ENCODE measurements at places on chromosomes 6 and 20.

GRCh38 chr20:41005361-41005729, 23.3 kb upstream of the TOP1 start:
- DNase-seq = peak; percentile 97

GRCh38 chr6:54236984-54237383, 71.3 kb upstream of the TINAG start:
- DNase-seq = no peak

DNA sequence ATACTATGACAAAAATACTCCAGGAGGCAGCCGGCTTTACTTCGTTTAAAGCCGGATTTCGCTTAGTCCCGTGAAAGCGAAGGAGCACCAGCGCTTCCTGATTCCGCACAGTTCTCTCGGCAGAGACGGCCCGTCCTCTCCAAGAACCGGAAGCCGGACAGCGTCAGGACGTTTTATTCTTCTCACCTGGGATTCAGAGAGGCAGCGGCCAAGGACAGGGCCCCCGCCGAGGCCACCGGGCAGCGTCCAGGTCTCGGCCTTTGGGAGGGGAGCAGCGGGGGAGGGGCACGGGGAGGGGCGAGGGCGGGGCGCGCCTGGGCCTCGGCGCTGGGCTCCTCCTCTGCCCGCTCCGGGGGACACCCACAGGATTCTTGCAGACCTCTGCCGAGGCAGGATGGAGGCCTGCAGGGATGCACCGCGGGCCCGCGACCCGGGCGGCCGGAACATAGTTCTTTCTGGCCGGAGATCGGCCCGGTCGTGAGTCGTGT, 2.8 kb upstream of the DIDO1 start:
- peak; percentile 52 for DNase-seq

- DNase-seq = peak; percentile 68
Observed at GRCh38 chr6:129331450-129332138, 378.4 kb downstream of the ARHGAP18 start.

DNA sequence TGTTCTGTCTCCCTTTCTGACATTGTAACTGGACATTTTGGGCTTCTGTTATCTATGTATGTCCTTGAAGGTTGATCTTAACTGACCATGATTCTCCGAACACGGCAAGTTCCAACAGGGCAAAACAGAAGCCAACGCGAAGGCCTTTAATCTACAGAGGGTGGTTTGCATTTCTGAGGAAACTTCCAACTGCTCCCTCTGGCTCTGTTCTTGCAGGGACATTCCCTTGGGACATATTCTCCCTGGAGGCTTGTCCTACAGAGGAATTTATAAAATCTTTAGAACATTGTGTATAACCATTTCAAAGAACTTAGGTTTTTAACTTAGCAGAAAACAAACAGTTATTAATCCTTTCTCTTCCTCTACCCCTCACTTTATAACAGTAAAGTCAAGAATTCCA, 189.0 kb upstream of the CDYL start:
- no peak for DNase-seq

DNA sequence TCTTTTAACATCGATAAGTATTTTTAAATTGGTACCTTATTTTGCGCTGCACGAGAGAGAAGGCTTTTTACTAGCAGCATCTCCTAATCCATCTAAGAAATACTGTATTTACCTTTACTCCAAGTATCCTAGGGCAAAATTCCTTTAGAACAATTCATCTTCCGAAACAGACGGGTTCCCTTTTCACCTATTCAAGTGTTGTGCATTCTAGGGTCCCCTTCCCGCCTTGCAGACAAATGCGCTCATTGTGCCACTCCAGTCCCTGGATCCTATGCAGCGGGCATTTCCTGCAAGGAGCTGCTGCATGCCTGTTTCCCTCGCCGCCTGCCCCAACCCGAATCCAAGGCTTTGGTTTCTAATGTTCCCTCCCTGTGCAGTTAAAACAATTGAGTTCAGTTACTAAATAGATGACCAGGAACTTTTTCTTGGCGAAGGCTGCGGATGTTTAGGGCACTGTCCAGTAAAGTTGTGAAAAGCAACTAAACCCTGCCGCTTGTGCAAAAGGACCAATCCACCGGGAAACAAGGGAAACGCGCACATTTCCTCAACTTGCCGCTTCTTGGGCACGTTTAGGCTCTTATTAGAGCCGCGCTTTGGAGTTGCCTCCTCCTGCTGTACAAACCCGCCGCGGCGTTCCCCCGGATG, 556 bp upstream of the SCAF8 start:
- DNase-seq = no peak

DNA sequence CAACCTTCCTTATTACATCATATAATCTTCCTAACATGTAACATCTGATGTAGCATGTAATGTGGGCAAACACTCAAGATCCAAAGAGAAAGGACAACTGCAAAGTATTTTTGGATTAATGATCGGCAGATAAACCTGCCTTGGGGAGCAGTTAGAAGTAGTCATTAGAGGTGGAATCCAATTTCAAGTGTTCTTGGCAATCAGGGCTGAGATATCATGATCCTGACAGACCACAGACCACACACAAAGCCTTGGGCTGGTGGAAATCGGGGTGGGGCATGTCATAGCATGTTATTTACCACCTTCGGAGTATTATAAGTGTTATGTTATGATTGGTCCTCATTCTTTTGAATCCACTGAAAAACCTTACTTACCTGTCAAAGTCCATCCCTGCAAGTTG, 16.3 kb downstream of the NCOA5 start:
- DNase-seq = no peak

GRCh38 chr20:36836591-36837269, 39.2 kb upstream of the TLDC2 start:
- DNase-seq = peak; percentile 46

GRCh38 chr20:23246717-23247664, 103.6 kb upstream of the NXT1 start:
- no peak for DNase-seq

DNA sequence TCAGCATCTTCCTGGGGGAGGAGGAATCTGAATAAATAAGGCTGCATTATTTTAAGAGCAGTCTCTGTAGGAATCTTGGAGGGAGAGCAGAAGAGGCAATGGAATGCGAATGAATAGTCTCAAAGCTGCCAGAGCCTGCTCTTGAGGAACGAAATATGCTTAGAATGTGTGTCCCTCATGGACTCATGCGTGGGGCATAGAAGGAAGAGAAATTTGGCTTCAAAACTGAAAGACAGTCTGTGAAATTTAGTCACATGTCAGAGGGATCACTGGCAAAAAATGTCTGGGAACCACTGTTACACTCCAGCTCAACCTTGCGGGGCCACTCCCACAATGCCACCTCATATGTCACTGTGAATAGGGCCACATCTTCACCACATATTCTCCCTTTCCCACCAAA, 95.5 kb downstream of the GJA10 start:
- peak; percentile 93 for DNase-seq

- DNase-seq = peak; percentile 75
Observed at GRCh38 chr6:4369616-4370015, 234.2 kb upstream of the ECI2 start.

GRCh38 chr6:53027131-53027718, 32.1 kb upstream of the GSTA4 start:
- no peak for DNase-seq

DNA sequence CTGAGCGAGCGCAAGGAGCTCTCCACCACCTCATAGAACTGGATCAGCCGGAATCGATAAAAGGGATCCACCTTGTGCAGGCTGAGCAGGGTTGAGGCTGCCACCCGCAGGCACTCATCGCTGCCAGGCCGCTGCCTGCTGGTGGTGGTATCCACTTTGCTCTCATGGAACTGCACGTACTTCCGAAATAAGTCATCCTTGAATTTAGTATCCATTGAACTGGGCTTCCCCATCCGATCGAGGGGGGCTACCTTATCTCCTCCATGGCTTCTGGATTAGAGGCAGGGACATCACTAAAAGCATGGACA, 7.1 kb downstream of the SPATA2 start:
- no peak for DNase-seq

GRCh38 chr6:53032849-53033248, 32.4 kb upstream of the FBXO9 start:
- DNase-seq = peak; percentile 38

DNA sequence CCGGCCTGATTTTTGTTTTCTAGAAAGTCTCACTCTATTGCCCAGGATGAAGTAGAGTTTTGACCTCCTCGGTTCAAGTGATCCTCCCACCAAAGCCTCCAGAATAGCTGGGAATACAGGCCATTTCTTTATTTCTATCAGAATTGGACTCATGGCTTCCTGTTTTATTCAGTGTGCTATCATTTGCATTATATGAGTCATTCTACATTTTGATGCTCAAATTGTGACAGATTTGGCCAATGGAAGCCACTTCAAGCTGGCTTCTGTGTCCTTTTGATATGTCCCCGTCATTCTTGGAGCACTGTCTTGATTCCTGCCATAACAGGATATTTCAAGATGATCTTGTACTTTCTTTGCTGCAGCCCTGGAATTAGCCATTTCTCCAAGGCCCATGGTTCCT, 75.1 kb downstream of the CNBD2 start:
- DNase-seq = no peak

GRCh38 chr6:119683031-119683430, 333.5 kb upstream of the MAN1A1 start:
- DNase-seq = no peak

DNA sequence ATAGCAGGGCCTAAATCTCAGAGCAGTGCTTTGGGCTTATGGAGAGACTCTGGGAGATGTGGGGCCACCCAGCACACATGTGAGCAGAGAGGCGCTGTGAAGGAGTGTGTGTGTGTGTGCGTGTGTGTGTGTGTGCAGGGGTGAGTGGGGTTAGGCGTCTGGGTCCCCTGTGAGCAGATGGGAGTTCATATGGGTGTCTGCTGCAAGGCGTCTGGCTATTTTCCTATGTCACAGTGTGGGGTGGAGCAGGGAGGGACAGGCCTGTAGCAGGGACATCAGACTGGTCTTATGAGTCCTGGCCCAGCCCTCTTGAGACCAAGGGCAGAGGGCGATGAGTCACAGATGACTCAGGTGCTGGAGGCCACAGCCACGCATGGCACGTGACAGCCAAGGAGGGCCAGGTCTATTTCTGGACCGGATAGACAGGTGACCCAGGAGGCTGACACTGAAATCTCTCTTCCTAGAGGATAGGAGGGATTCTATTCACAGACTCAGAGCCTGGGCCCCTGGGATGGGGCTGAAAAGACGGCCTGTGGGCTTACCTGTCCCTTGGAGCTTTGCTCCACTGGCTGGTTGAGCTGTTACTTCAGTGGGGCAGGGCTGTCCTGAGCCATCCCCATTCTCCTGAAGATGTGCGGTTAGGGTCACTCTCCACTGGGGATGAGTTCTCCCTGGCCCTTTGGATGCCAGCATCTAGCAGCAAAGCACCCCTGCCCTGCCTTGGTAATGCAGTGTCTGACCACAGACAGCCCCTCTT, 28.9 kb downstream of the VEGFA start:
- DNase-seq = no peak

GRCh38 chr6:20266851-20267608, 54.8 kb upstream of the MBOAT1 start:
- no peak for DNase-seq

DNA sequence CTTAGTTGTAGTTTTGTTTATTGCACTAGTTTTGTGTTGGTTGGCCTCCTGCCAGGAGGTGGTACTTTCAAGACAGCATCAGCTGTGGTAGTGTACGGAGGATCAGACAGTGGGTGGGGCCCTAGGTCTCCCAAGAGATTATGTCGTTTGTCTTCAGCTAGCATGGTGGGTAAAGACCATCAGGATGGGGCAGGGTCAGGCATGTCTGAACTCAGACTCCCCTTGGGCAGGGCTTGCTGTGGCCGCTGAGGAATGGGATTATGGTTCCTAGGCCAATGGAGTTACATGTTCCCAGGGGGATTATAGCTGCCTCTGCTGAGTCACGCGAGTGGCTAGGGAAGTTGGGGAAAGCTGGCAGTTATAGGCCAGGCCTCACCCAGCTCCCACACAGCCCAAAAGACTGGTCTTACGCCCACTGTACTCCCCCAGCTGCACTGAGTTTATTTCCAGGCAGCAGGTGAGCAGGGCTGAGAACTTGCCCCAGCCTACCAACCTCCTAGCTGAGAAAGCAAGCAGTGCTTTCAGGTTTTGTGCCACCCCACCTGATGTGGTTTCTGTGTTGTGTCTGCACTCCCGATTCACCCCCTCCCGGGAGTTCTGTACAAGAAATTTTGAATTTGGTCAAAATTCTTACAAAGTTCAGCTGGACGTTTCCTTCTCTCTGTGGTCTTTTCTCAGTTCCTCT, 24.7 kb downstream of the ZSCAN31 start:
- DNase-seq = no peak

DNA sequence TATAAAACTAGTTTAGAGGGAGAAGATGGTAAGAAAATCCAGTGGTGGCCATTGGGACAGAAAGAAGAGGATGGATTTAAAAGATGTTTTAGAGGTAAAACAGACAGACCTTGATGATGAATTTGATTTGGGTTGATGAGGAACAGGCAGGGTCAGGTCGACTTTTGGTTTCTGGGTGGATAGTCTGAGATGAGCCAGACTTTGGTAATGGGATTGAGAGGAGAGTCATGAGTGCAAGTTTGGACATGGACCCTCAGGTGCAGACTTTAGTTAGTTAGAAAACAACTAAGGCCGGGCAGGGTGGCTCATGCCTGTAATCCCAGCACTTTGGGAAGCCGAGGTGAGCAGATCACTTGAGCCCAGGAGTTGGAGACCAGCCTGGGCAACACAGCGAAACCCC, 257.9 kb downstream of the MAFB start:
- no peak for DNase-seq

- peak; percentile 41 for DNase-seq
Observed at GRCh38 chr6:147949981-147950622, 392.5 kb upstream of the SASH1 start.

DNA sequence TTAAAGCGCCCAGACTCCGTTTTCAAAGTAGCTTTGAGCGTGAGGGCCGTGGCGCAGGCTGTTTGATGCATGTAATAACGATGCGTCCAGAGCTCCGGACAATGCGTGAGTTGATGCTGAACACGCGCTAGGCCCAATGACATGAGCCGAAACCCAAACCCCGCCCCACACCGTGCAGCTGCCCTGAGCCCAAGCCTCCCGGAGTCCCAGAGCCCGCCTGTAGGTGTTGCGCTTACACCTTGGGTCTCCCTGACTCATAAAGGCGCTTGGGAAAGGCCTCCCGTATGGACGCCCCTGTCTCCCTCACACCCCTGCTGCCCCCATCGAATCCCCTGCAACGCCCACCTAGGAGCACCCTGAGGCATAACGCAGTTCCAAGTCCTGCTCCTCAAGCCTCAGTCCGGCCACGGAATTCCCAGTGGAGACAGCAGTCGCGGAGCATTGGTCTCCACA, 87.6 kb downstream of the ERMARD start:
- no peak for DNase-seq

DNA sequence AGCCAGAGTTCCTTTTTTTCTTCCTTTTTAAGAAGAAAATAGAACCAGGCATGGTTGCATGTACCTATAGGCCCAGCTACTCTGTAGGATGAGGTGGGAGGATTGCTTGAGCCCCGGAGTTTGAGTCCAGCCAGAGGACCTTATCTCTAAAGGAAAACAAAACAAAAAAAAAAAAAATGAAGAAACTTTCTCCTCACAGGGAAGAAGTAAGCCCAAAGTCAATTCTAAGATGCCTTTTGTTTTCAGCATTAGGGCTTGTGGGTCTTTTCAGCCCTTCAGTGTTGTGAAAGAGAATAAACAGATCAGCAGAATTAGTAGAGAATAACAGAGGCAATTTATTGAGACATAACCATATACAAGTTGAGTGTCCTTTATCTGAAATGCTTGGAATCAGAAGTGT, 26.8 kb downstream of the ZNF451 start:
- DNase-seq = no peak

- DNase-seq = no peak
Observed at GRCh38 chr6:100803264-100804045, 77.7 kb downstream of the ASCC3 start.

GRCh38 chr20:10172998-10173655, 45.5 kb upstream of the SNAP25 start:
- no peak for DNase-seq

GRCh38 chr20:44219791-44220190, 9.2 kb upstream of the OSER1 start:
- DNase-seq = no peak

All from fibroblast of skin of right quadriceps (primary cell).